Cerebellar nuclear complex (tissue), 1 donor: ENCODE measurements at places on chromosomes 12 and 14.

- no peak for DNase-seq
Measured at GRCh38 chr12:14452336-14452735, 86.9 kb downstream of the ATF7IP start.

DNA sequence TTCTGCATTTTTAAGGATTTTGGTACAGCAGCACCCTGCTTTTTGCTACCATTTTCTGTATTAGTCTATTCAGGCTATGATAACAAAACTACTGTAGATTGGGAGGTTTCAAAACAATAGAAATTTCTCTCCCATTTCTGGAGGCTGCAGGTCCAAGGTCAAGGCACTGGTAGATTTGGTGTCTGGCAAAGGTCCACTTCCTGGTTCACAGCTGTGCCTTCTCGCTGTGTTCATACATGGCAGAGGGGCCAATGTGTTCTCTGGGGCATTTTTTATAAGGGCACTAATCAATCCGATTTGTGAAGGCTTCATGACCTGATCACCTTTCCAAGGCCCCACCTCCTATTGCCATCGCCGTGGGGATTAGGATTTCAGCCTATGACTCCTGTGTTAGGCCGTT is 268.1 kb upstream of the RTL1 start:
- DNase-seq, result no peak

DNA sequence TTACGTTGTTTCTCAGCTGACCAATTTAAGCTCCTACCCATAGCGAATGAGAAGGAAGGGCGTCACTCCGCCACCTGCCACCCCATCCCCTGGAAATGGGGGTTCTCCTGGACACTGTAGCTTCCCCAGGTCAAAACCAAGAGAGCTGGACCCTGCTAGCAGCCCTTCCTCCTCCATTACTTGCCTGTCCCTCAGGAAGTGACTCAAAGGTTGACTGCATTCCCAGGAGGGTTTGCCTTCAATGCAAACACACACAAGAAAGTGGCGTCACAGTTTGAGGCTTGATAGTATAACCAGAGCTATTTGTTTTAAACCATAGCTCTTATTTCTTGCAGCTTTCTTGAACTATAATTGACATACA is 79.1 kb downstream of the KCNK13 start:
- no peak for DNase-seq

GRCh38 chr14:105591052-105591451 is 64.7 kb downstream of the TMEM121 start:
- no peak for DNase-seq

DNA sequence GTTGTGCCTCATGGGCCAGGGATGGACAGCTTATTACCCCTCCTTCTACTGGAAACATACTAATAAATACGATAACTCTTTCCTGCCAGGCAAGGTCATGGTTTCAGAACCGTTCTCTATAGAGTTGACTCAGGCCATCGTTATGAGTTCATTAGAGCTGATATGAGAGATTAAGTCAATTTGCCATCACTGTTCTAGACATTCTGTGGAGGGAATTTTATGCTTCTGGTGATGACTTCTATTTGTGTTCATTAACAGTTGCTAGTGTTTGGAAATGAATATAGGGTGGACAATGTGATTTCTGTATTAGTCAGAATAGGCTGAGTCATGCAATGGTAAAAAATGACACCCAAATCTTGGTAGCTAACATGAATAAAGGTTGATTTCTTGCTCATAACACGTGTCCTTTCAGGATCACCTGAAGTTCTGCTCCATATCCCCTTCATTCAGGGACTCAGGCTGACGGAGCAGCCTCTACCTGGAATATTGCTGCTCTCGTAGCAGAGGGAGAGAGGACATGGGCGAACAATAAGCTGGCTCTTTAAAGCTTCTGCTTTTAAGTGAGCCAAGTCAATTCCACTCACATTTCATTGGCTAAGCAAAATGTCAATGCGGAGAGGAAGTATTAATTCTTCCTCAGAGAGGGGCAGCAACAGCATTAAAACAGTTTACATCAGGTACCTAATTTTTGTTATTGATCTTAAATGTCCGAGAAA is 18.5 kb upstream of the TBPL2 start:
- DNase-seq, result no peak

GRCh38 chr12:50677858-50678257 is 86.0 kb upstream of the ATF1 start:
- no peak for DNase-seq

DNA sequence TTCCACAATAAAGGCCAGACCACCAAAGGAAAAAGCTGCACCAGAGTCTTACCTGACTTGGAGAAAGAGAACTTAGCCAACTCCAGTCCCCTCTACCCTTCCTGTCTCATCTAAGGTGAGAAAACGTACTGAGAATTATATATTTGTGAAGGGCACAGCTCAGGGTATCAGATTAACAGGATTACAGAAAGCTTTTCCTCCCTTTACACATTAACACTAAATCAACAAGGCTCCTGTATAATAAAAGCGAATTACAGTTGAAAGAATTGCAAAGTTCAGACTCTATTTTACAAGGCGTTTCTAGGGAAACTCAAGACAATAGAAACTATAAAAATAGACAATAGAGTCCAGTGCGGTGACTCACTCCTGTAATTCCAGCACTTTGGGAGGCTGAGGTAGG is 82.7 kb upstream of the RPL10L start:
- DNase-seq, result no peak

DNA sequence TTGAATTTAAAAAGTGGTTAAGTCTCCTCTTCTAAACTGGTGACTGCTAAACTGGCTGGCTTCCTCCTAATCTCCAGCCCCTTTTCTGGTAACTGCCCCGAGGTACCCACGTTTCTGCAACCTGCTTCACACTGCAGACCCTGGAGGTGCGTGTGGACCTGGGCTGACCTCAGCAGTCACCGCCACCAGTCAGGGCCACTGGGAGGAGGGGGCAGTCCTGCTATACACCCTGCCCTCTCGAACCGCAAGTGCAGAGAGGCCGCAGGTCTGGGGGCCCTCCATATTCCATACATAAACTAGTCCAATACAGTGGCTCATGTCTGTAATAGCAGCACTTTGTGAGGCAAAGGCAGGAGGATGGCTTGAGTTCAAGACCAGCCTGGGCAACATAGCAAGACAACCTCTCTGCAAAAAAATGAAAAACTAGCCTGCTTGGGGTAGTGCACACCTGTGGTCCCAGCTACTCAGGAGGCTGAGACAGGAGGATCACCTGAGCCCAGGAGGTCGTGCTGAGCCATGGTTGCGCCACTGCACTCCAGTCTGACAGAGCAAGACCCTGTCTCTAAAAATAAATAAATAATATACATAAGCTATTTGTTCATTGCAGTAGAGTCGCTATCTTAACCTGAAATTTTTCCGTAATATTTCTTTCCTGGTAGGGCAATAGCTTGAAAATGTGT is 25.6 kb downstream of the VPS37B start:
- no peak for DNase-seq

GRCh38 chr12:120764816-120765215 is 39.2 kb downstream of the ACADS start:
- no peak for DNase-seq

DNA sequence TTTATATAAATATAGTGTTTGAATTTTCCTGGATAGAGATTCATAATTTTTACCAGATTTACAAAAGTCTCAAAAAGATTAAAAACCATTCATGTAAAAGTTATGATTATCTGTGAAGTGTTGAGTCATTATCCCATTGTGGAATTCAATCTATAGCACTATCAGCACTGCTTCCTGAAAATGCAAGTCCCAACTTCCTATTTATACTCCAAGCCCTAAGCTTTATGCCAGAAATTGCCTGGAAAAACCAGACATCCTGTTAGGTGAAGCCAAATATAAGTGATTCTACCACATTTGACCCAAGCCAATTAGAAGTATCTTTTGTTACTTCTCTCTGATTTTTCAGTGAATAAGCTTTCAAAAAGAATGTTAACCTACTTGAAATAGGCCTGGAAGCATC is 129.1 kb downstream of the GPR135 start:
- DNase-seq, result no peak

GRCh38 chr12:12683136-12683697 is 12.8 kb downstream of the GPR19 start:
- DNase-seq, result no peak

DNA sequence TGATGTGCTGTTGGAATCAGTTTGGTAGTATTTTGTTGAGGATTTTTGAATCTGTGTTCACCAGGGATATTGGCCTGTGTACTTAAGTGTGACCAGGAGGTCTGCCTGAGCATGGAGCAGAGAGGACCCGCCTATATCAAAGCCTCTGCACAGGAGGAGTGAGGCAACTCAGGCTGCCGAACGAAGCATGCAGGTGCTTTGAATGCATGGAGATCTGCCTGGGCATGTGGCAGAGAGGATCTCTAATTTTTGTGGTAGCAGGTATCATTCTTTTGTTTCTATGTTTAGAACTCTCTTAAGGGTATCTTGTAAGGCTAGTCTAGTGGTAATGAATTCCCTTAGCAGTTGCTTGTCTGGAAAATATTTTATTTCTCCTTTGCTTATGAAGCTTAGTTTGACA is 26.9 kb downstream of the RAB3IP start:
- DNase-seq, result no peak

- DNase-seq, result no peak
Measured at GRCh38 chr14:68285421-68286179, 466.0 kb downstream of the RAD51B start.

DNA sequence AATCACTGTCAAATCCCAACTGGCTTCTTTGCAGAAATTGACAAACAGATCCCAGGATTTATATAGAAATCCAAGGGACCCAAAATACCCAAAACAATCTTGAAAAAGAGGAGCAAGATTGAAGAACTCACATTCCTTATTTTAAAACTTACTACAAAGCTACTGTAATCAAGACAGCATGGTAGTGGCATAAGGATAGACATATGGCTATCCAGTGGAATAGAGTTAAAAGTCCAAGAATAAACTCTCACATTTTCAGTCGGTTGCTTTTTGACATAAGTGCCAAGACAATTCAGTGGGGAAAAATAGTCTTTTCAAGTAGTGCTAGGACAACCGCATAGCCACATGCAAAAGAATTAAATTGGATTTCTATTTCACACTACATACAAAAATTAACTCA is 81.0 kb upstream of the HOXC13 start:
- DNase-seq, result no peak

GRCh38 chr12:22059976-22060647 is 14.1 kb downstream of the CMAS start:
- DNase-seq, result no peak

- DNase-seq, result no peak
Measured at GRCh38 chr14:68808696-68809480, 16.0 kb upstream of the ZFP36L1 start.

DNA sequence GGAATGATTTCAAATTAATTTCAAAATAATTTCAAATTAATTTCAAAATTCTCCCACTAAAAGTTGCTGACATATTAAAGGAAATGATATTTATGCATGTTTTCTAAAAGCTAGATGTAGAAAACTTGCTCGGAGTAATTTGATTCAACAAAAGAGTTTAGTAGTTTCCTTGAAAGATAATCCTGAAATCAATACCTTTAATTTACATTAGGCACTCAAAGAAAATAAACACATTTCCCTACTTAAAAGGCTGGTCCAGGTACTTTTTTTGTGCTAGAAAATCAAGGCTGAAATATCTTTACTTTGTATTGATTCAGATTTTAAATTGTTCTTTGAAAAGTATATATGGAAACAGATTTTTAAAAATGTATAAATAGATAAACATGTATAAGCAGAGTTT is 370.5 kb downstream of the RAD51B start:
- no peak for DNase-seq

DNA sequence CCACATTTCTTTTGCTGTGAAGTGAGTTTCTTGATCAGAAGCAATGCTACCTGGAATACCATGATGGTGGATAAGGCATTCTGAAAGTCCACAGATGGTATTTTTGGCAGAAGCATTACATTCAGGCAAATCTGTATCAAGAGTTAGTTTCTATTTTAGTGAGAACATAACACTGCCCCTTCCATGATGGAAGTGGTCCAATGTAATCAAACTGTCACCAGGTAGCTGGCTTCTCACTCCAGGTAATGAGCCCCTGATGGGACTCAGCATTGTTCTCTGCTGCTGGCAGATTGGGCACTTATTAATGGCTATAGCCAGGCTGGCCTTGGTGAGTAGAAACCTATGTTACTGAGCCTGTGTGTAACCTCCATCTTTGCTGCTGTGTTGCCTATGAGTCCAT is 80.7 kb downstream of the KCNA5 start:
- DNase-seq, result peak; percentile 68

DNA sequence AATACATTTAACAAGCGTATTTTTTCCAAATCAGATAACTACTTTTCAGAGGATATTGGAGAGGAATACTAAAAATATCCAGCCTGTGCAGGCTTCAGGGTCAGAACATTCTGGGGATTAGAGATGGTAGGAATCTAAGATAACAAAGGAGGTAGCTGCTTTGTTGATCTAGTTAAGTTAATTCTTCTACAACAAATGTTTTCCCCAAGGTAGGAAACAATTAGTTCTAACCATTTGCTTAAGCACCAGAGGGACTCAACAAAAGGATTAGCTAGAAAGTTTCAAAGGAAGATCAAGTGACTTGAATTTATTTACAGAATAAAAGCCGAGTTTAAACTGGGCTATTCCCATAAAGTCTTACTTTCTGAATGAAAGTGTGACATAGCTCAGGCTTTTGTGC is 524.2 kb downstream of the TMTC2 start:
- no peak for DNase-seq

GRCh38 chr14:40574780-40575179 is 1031.9 kb upstream of the LRFN5 start:
- DNase-seq, result no peak

DNA sequence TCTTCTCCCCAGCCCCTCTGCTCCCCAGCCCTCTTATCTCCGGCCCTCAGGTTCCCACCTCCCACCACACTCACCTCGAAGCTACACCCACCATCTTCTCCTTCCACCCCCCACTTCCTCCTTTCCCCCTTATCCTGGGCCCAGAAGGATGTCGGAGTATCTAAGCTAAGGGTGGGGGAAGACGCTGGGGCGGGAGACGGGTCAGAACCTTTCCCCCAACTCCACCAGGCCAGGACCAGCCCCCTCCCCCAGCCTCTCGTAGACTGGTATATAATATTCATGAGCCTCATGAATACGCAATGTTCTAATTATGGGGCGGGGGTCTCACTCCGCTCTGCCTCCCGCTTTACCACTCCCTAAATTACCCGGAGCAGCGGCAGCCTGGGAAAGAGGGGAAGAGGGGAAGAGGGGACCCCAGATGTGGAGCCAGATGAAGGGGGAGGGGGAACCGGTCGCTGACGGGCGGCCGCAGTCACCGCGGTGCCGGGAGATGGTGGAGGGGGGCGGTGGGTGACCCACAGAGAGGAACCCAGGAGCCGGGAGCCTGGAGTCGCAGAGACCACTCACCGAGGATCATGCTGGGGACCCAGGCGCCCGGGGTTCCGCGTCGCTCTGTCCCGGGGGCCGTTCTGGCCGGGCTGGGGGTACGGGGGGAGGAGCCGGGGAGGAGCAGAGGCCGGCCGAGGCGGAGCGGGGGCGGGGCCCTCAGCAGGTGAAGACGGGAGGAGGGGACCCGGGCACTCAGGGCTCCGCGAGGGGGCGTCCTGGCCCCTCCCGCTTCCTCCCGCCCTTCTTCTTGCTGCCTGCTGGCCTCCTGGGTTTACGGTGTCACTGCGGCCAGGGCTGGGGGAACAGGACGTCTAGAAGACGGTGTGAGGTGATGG is 6.4 kb upstream of the ZNF385A start:
- no peak for DNase-seq
